ENCODE measurements at places on chromosomes 7 and 10.

GRCh38 chr10:6929148-6929830, 349.2 kb upstream of the PRKCQ start:
- no peak for DNase-seq

DNA sequence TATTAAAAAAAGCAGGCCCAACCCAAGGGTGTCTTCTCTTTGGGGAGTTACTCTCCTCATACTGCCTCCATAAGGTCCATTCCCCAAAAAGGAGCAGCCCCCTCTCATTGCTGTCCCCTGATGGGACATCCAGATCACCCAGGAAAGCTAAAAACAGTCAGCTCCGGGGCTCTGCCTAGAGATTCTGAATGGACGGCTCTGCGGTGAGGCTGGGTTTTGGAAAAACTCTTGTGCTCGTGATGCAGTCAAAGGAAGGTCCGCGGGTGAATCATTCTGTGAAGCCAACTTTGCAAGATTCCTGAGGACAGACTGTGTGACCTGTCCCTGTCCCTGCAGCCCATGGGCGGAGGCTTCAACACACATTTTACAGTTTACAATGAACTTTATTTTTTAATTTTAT, 351.5 kb downstream of the TYW1 start:
- DNase-seq = no peak

- no peak for DNase-seq
These were observed 5.3 kb downstream of the FRMD4A start for GRCh38 chr10:14325325-14325955.

- DNase-seq = no peak
These were observed 20.2 kb upstream of the PDGFA start for GRCh38 chr7:539731-540411.

DNA sequence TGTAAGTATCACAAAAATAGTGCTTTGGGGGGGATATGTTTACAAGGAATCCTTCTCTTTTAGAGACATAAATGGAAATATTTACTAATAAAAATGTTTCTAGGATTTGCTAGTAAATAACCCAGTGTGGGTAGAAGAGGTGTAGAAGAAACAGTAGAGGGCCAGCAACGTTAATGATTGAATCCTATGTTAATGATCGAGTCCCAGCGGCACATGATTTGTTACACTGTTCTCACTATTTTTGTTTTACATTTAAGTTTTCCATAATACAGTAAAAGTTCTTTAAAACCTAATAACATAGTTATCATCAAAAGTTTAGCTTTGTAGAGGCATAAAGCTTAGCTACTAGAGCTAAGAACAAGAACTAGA, 66.0 kb downstream of the UBE2H start:
- DNase-seq = no peak

DNA sequence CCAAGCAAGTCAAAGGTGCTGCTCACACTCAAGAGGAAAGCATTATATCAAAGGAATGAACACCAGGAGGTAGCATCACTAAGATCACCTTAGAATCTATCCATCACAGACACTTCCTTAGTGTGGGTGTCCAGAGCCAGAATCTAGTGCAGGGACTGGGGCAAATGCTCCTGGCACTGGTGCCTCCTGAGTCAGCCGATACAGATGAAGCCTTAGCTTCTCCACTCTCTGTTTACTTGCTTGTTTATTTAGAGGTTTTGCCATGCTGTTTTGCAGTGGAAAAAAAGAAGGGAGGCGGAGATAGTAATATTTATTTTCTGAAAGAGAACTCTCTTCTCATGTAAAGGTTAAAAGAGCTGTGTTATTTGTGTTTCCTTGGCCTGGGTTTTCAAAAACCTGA, 303.1 kb downstream of the WDR11 start:
- DNase-seq = no peak

- DNase-seq = no peak
These were observed 381.8 kb upstream of the FZD8 start for GRCh38 chr10:36023939-36024338.

GRCh38 chr10:18949391-18949790, 99.2 kb upstream of the MALRD1 start:
- DNase-seq = no peak

- DNase-seq = no peak
These were observed 24.7 kb upstream of the VIPR2 start for GRCh38 chr7:159169391-159169790.

DNA sequence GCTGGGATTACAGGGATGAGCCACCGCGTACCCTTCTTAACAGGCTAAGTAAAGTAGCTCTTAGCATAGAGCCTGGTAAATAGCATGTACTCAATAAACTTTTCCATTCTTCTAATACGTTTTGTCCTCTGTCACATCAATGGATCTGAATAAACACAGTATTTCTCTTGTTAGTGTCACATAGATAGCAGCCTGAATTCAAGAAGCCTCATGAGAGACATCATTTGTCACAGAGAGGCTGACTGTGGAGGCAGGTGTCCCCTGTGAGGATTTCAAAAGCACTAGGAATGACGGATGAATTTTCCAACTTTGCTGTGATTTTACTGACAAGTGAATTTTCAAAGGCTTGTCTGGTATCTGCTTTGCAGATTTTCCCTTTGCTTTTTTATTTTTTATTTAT, 82.6 kb upstream of the CDC14C start:
- DNase-seq = no peak

GRCh38 chr10:14381475-14381874, 50.8 kb upstream of the FRMD4A start:
- DNase-seq = no peak

DNA sequence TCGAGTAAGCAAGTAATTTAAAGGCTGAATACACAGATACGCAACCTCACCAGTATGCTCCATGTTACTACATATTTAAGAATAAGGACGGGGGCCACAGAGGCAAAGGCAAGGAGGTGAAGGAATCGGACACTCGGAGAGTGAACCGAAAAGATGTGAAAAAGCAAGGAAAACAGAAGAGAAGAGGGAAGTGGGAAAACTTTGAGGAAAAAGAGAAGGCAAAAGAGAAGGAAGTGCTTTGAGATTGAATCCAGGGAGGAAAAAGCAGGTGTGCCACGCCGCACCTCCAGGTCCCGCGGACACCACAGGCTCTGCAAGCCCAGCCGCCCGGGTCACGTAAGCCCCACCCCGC, 367 bp upstream of the AVL9 start:
- DNase-seq = no peak

DNA sequence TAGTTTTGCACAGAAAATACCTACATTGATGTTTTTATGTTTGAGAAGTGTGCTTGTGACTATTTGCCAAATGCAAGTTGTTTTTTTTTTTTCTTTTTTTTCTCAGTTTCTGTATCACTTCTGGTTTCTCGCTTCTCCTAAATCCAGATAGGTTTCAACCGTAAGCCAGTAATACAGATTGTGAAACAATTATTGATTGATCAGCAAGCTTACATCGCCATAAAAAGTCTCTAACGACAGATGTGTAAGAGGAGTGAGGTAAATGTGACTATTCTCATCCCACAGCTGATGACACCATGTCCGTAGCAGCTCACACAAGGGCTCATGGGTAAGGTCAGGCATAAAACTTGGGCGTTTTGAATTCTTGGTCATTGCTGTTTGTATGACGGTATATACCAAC, 202.8 kb upstream of the AKR1E2 start:
- DNase-seq = no peak

GRCh38 chr7:2409745-2410414, 6.5 kb downstream of the CHST12 start:
- DNase-seq = no peak

DNA sequence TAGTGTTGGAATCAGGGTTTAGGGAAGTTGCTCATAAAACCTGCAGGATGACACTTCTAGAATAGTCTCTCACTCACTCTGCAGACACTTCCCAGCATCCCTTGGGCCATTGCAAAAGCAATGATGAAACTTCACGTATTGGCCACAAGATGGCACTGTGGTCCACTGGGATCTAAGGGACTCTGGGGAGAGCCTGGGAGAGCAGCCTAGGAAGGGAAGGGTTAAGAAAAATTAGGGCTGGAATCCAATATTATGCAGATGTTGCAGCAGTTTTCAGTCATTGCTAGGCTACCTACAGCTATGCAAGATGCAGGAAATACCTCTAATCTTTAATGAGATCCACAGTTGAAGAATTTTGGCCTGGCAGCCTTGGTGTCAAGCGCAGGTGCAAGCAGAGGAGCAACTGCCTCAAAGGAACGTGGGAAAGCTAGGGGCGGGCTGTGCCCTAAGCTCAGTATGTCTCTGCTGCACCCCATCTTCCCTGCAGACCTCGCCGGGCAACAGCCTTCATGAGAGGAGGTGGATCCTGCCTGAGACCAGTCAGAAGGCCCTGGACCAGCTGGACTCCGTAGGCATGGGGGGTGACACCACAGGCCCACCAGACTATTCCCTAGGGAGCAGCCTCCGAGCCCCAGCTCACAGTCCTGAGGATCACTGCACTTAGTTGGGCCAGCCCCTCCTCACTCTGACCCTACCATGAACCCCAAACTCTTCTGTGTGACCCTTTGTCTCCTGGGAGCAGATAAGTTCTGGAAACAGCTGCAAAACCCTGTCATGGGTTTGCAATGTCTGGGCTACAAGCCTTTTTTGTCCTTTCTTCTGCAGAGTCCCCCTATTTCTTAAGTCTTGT, 127.9 kb upstream of the PRSS58 start:
- no peak for DNase-seq

DNA sequence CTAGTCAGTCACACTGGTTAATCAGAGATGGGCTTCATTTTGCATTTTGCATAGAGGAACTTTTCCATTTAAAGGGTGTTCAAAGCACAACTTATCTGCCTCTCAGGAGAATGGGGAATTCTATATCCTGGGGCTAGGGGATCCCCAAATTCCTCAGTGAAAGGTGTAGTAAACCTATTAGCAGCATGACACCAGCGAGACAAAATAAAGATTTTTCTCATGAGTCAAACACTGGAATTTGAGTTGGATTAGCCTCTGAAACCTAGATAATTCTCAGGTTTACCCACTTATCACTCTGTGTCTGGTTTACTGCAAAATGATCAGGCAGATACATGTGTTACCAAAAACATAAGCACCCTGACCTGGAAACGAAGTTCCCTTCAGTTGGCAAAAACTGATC, 2.1 kb downstream of the AFAP1L2 start:
- DNase-seq = no peak

DNA sequence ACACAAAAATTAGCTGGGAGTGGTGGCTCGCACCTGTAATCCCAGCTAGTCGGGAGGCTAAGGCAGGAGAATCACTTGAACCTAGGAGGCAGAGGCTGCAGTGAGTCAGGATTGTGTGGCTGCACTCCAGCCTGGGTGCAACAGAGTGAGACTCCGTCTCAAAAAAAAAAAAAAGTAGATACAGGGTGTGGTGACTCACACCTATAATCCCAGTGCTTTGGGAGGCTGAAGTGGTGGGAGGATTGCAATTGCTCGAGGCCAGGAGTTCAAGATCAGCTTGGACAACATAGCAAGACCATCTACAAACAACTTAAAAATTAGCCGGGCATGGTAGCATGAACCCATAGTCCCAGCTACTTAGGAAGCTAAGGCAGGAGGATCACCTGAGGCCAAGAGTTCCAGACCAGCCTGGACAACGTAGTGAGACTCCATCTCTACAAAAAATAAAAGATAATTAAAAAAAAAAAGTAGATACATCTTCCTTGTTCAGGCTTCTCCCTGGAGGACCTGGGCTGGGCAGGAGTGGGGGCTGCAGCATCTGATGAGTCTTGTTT, 2.0 kb downstream of the MOSPD3 start:
- no peak for DNase-seq

DNA sequence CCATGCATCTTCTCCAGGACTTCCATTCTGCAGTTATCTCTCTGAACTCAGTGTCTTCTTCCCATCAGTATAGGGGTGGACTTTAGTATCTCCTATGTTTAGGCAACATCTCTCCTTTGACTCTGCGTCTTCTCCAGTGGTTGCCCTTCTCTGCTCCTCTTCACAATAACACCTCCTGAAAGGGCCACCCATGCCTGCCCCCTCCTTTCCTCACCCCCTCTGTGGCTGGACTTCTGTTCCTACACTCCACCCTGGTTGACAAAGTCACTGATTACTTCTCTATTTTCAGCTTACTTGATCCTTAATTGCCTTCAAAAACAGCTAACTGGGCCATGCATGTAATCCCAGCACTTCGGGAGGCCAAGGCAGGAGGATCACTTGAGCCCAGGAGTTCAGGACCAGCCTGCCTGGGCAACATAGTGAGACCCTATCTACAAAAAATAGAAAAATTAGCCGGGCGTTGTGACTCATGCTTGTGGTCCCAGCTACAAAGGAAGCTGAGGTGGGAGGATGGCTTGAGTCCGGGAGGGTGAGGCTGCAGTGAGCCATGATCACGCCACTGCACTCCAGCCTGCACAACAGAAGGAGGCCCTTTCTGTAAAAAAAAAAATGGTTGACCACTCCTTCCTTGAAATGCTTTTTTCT, 13.7 kb downstream of the SRGN start:
- no peak for DNase-seq
